ENCODE measurements at places on chromosomes 3 and 15. TPM values are rescaled to one million over a fixed set of nuclear protein-coding genes. Genes with fewer than 3 reads are reported as not detected.

- DNase-seq = peak; percentile 56
- H3K4me3 ChIP-seq = no peak overlapping the region
- H3K36me3 ChIP-seq = no peaks in the 10 kb centered on the region
These were observed 260.3 kb upstream of the TPM1 start for GRCh38 chr15:62782071-62782841.

GRCh38 chr3:63910001-63910400 lies 2.2 kb downstream of the SCAANT1 start:
- H3K4me3 ChIP-seq = no peak overlapping the region
- H3K27me3 ChIP-seq = peaks cover 5% of the 10 kb centered on the region
- H3K27ac ChIP-seq = no peak overlapping the region
- H3K4me1 ChIP-seq = peaks cover 24% of the 10 kb centered on the region
- DNase-seq = no peak

DNA sequence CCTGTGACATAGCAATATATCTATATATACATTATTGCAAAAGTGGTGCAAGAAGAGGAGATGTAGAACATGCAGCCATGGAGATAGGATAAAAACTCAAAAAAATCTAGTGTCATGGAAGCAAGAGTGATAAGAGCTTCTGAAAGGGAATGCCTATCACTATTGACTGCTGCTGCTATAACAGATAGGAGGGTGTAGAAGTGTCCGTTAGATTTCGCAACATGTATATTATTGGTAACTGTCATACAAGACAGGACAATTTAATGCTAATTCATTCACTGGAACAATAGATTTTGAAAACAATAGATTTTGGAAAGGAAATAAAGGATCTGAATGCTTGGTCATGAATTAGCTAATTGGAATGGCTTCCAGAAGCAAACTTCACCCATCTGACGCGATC lies 224.5 kb downstream of the ZNF385D start:
- DNase-seq = no peak
- no peaks in the 10 kb centered on the region for H3K27me3 ChIP-seq
- no peaks in the 10 kb centered on the region for H3K4me1 ChIP-seq
- H3K36me3 ChIP-seq = no peaks in the 10 kb centered on the region
- no peak overlapping the region for H3K27ac ChIP-seq
- no peak overlapping the region for H3K4me3 ChIP-seq

DNA sequence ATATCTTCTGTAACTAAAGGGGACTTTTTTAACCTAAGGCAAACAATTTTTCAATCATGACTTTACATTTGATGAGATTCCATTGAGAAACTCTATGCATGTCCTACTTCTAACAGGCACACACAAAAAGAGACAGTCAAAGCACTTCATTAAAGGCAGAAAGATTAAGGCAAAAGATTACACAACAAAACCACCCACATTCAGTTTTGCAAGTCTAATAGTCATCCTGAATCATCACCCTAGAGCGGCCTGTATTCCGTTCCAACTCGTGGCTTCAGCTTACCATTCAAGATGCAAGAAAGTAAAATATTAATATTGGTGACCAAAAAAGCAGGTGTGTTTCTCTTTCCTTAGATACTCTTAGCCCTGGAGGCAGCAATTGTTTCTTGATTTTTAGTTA lies 205.9 kb downstream of the P3H2 start:
- peaks cover 5% of the 10 kb centered on the region for H3K4me1 ChIP-seq
- H3K36me3 ChIP-seq = no peaks in the 10 kb centered on the region
- DNase-seq = no peak

GRCh38 chr15:46344915-46345314 lies 710.1 kb downstream of the SQOR start:
- DNase-seq = no peak
- H3K27me3 ChIP-seq = peaks cover 4% of the 10 kb centered on the region
- H3K4me1 ChIP-seq = no peaks in the 10 kb centered on the region
- no peak overlapping the region for H3K4me3 ChIP-seq
- peaks cover 3% of the 10 kb centered on the region for H3K36me3 ChIP-seq
- no peak overlapping the region for H3K27ac ChIP-seq

GRCh38 chr15:86055688-86056087 lies 24.0 kb upstream of the AGBL1 start:
- H3K4me3 ChIP-seq = no peak overlapping the region
- DNase-seq = no peak
- H3K4me1 ChIP-seq = peaks cover 3% of the 10 kb centered on the region
- H3K27me3 ChIP-seq = no peaks in the 10 kb centered on the region

DNA sequence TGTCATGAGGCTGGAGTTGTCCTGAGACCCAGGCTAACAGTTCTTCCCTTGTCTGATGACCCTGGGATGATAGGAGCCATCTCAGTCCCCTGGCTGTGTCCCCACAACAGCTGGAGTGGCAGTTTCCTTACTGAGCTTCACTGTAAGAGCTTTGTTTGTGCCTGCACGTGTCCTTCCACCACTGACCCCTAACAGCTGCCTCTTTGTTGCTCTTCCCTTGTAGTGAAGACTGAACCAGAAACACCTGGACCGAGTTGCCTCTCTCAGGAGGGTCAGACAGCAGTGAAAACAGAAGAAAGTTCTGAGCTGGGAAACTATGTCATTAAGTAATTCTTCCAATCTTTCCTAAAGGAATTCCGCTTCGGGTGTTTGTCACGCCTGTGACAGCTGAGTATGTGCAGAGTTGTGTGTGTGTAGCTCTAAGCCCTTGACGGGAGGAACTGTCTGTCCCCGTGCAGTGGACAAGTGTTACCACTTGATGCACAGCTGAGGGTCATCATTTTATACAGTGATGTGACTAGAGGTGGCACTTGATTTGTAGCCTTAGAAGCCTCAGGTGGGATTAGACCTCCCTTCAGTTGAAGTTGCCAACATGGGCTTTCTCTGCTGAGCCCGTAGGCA lies 25.0 kb downstream of the MAP6D1 start:
- H3K36me3 ChIP-seq = peaks cover 59% of the 10 kb centered on the region
- H3K4me3 ChIP-seq = peak overlapping the region; percentile 3
- H3K27me3 ChIP-seq = peaks cover 5% of the 10 kb centered on the region
- H3K4me1 ChIP-seq = no peaks in the 10 kb centered on the region

DNA sequence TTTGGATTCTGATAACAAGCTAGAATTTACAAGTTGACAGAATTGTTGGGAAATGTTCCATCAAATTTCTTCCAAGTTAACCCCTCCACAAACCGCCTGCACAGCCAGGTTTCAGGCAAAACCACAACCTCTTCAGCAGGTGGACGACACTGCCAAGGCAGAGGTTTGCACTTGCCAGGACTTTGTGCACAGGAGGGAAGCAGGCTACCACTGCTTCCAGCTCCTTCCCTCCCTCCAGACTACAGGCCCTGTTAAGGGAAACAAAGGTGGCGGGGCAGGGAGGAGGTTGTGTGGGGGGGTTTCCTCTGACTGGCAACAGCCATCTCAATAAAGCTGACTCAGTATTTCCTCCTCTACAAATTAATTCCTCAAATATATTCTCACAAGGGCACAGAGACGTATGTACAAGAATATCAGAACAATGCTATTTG lies 42.2 kb downstream of the TBC1D2B start:
- DNase-seq = no peak
- peaks cover 3% of the 10 kb centered on the region for H3K27me3 ChIP-seq
- peaks cover 10% of the 10 kb centered on the region for H3K36me3 ChIP-seq
- H3K4me3 ChIP-seq = no peak overlapping the region
- H3K27ac ChIP-seq = peak overlapping the region; percentile 37

GRCh38 chr15:67134067-67134838 lies 68.9 kb downstream of the SMAD3 start:
- no peak for DNase-seq
- H3K27me3 ChIP-seq = no peaks in the 10 kb centered on the region
- no peaks in the 10 kb centered on the region for H3K36me3 ChIP-seq
- H3K4me3 ChIP-seq = no peak overlapping the region

- no peak overlapping the region for H3K27ac ChIP-seq
- no peaks in the 10 kb centered on the region for H3K36me3 ChIP-seq
- peaks cover 1% of the 10 kb centered on the region for H3K27me3 ChIP-seq
- no peak overlapping the region for H3K4me3 ChIP-seq
These were observed 130.9 kb upstream of the BHLHE40 start for GRCh38 chr3:4848176-4848825.

DNA sequence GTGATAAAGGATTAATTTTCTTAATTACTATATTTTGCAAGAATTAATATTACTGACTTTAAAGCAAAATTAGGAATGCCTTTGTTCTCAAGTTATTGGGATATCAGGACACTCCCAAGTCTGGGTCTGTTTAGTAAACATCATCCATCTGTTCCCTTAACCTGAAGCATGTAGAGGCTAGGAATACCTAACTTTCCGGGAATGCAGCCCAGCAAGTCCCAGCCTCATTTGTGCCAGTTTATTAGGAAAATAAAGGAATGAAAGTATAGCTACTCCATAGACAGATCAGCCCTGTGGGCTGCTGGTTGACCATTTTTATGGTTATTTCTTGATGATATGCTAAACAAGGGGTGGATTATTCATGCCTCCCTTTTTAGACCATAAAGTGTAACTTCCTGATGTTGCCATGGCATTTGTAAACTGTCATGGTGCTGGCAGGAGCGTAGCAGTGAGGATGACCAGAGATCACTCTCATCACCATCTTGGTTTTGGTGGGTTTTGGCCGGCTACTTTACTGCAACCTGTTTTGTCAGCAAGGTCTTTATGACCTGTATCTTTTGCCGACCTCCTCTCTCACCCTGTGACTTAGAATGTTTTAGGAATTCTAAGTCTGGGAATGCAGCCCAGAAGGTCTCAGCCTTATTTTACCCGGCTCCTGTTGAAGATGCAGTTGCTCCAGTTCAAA lies 540.2 kb downstream of the NAALADL2 start:
- H3K27ac ChIP-seq = no peak overlapping the region
- no peaks in the 10 kb centered on the region for H3K36me3 ChIP-seq
- H3K4me3 ChIP-seq = no peak overlapping the region

DNA sequence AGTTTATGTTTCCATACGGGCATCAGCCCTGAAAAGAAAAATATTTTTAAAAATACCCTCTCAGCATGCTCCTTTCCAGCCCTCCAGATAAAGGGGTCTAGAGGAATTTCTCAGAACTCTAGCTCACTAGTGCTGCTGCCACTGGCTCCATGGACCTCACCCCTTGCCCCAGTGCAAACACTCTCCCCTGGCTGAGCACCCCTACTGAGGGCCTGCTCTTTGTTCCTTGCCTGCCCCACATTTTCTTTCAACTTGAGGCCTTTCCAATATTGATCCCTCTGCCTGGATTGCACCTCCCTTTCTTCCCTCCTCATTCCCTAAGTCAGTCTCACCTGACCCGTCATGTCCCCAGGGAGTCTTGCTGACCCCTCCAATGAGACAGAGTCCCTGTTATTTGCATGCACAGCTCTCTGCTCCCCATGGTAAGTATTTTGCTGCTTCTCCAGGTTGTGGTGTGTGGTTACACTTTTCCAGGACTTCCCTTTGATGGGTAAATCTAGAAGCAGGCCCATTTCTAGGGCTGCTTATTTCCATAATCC lies 196.5 kb downstream of the EPHB1 start:
- H3K27ac ChIP-seq = no peak overlapping the region
- H3K4me3 ChIP-seq = no peak overlapping the region
- H3K27me3 ChIP-seq = no peaks in the 10 kb centered on the region
- H3K36me3 ChIP-seq = no peaks in the 10 kb centered on the region
- no peak for DNase-seq
- H3K4me1 ChIP-seq = peaks cover 3% of the 10 kb centered on the region

DNA sequence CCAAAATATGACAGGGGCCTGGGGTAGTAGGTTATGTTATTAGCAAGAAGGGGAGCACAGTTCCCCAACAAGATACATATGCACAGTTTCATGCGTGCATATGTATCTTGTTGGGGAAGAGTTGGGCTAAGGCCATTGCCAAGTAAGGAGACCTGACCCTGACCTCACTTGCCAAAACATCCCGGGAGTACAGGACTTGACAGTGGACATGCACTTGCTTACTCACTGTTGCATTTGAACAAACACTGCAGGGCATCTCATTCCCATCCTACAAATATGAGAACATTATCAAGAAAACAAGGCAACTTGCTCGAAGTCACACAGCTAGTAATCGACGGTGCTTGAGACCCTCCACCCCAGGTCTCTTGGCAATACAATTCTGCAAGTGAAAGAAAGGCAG lies 4.8 kb upstream of the CAMP start:
- peaks cover 6% of the 10 kb centered on the region for H3K27me3 ChIP-seq
- no peaks in the 10 kb centered on the region for H3K4me1 ChIP-seq
- no peaks in the 10 kb centered on the region for H3K36me3 ChIP-seq
- no peak overlapping the region for H3K4me3 ChIP-seq
- no peak for DNase-seq

DNA sequence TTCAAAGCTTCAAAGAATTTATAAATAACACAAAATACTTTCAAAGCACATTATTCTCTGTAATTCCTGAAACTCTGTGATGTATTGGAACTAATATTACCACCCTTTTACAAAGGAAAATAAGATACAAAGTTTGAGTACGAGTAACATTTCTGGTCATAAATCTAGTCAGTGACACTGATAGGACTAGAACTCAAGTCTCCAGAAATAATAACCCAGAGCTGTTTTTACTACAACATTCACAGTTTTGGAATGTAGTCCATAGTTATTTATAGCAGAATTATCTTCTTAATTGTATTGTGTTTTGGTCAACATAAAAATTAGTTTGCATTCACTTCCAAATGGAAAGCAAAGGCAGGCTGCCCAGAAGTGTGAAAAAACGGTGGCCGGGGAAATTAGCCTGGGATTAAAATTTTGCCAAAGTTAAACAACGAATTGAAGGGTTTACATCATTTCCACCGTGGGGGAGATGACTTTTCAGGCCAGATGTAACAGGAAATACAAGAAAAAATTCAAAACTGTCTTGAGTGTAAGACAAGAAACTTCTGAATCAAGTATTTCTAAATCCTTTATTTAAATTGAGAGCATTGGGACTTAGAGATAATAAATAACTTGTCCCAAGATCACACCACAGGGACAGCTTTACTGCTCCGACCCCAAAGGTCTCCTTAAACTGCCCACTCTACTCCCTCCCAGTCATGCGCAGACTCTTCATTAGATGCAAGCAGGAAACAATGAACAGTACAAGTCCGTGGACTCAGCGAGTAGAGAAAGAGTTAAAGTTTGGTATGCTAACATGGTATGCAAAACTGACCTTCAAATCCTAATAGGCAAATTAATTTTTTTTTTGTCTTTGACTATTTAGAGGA lies 74.3 kb upstream of the VGLL4 start:
- peaks cover 17% of the 10 kb centered on the region for H3K4me1 ChIP-seq
- no peak for DNase-seq
- H3K27me3 ChIP-seq = peaks cover 3% of the 10 kb centered on the region
- peak overlapping the region; percentile 96 for H3K4me3 ChIP-seq

DNA sequence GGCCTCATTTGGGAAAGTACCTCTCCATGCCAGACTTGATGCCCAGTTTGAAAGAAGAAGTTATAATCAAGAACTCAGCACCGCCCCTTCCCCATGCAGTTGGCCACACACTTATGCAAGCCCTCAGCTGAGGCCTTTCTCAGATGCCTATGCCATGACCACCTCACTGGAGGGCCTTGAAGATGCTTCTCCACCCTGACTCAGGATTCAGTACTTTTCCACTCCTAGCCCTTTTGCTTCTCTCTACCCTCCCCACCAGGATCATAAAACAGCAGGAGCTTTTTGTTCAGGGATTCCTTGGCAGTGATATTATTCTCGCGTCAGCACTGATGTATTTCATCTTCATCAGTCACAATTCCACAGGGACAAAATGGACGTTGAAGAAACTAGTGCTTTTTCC lies 313.5 kb downstream of the PYDC2 start:
- peaks cover 6% of the 10 kb centered on the region for H3K36me3 ChIP-seq
- H3K4me1 ChIP-seq = no peaks in the 10 kb centered on the region
- H3K27me3 ChIP-seq = no peaks in the 10 kb centered on the region
- DNase-seq = no peak

- no peak overlapping the region for H3K4me3 ChIP-seq
- H3K36me3 ChIP-seq = no peaks in the 10 kb centered on the region
- peaks cover 2% of the 10 kb centered on the region for H3K27me3 ChIP-seq
- no peak overlapping the region for H3K27ac ChIP-seq
- DNase-seq = no peak
- peaks cover 3% of the 10 kb centered on the region for H3K4me1 ChIP-seq
These were observed 104.5 kb downstream of the RARB start for GRCh38 chr3:25532431-25533162.

Gene NMB
- 14.3 TPM for total RNA-seq

Gene TMEM212
- not detected for total RNA-seq

Gene GNAT1
- 0.59 TPM for total RNA-seq

Gene GOLGA6L7
- not detected for total RNA-seq

Gene C2CD4B
- total RNA-seq = 19.1 TPM
